ENCODE measurements at places on chromosomes 12 and 14. TPM values are rescaled to one million over a fixed set of nuclear protein-coding genes. Genes with fewer than 3 reads are reported as not detected.

The KCNMB4 gene
- 8.3 TPM for total RNA-seq

The PZP gene
- total RNA-seq: not detected

GRCh38 chr12:120998435-120998834 is 17.9 kb downstream of the C12orf43 start:
- DNase-seq: no peak

The HNF1A gene
- not detected for total RNA-seq

GRCh38 chr12:115823635-115824034 is 453.9 kb downstream of the MED13L start:
- DNase-seq: no peak

DNA sequence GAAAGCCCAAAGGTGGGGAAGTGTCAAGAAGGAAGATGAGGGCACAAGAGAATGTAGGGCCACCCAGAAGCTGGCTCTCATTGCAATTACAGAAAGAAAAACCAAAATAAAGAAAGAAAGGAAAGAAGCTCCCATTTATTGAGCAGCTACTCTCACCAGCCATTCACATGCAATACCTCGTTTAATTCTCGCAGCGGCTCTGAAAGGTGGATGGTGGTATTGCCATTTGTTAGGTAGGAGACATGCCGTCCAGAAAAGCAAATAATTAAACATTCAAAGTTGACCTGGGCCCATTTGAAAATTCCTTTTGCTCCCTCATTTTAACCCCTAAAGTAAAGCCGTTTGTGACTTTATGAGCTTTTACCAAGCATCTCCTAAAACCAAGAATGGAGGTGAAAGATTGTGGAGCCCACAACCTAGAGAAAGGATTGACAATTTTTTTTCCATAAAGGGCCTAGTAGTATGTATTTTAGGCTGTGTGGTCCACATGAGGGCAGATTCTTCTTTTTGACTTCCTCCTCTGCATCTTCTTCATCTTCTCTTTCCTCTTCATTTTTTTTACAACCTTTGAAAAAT is 5.3 kb downstream of the SERPINA3 start:
- DNase-seq: no peak

GRCh38 chr12:17169726-17170471 is 563.9 kb upstream of the LMO3 start:
- DNase-seq: no peak

DNA sequence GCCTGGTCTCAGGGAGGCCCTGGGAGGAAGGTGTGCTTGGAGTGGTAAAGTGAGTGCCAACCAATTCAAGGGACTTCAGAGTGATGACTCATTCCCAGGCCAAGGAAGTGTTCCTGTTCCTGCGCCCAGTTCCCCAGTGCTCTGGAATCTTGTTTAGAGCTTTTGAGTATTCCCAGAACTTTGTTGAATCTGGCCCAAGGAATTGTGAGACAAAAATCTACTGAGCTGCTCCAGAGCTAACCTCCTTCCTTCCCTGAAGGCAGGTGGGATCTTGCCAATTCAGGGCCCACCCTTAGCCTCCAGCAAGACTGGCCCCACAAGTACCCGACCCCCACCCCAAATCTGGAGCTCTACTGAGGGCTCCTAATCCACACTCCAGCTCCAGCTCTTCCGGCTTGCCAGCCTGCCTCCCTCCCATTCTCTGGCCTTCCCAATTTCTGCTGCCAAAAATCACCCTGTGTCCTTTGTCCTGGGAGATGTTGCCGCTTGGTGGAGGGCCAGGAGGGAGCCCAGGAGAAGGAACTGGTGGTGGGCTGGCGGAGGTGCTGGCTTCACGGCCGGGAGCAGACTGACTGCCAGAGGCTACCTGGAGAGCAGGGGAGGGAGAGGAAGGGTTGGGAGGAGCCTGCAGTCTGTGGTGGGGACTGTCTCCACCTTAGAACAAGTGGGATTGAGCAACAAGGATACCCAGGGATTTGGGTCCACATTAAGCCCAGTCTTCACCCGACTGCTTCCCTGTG is 2.0 kb upstream of the ATN1 start:
- peak; percentile 95 for DNase-seq
